ENCODE measurements at places on chromosomes 6 and 20. TPM values are rescaled to one million over a fixed set of nuclear protein-coding genes. Genes with fewer than 3 reads are reported as not detected.

Gene MEI4
- total RNA-seq, result 1.6 TPM

Gene WFDC10B
- not detected for total RNA-seq

- DNase-seq, result peak; percentile 52
Observed at GRCh38 chr20:52105442-52106422, 85.8 kb downstream of the ZFP64 start.

GRCh38 chr6:151641028-151641427 lies 147.2 kb downstream of the CCDC170 start:
- DNase-seq, result no peak

Gene ETV7
- 0.61 TPM for total RNA-seq

DNA sequence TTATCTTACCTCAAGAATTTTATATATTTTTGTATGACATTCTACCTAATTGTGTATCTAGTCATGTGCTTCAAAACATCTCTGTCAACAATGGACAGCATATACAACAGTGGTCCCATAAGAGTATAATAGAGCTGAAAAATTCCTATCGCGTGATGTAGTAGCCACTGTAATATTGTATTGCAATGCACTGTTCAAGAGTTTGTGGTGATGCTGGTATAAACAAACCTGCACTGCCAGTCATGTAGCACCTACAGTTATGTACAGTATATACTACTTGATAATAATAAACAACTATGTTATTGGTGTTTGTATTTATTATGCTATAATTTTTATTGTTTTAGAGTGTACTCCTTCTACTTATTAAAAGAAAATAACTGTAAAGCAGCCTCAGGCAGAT lies 672.7 kb downstream of the CD109 start:
- DNase-seq, result no peak

DNA sequence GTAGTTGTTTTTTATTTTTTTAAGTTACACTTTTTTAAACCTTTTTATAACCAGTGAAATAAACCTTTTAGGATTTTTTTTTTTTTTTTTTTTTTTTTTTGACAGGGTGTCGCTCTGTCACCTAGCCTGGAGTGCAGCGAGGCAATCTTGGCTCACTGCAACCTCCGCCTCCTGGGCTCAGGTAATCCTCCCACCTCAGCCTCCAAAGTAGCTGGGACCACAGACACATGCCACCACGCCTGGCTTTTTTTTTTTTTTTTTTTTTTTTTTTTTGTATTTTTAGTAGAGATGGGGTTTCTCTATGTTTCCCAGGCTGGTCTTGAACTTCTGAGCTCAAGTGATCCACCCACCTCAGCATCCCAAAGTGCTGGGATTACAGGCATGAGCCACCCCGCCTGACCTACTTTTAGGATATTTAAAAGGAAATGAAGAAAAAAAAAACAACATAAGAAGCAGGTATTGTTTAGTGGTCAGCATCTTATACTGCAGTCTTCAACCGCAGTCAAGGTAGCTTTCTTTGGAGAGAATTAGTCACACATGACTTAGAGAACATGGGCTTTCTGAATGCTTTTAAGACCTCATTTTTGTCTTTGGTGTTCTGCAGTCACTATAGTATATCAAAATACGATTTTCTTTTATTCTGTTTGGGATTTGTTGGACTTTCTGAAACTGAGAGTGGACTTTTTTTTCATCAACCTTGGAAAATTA lies 1.6 kb downstream of the POLR1H start:
- no peak for DNase-seq

Gene PDRG1
- total RNA-seq, result 14.5 TPM

Gene EYA4
- 2.3 TPM for total RNA-seq

DNA sequence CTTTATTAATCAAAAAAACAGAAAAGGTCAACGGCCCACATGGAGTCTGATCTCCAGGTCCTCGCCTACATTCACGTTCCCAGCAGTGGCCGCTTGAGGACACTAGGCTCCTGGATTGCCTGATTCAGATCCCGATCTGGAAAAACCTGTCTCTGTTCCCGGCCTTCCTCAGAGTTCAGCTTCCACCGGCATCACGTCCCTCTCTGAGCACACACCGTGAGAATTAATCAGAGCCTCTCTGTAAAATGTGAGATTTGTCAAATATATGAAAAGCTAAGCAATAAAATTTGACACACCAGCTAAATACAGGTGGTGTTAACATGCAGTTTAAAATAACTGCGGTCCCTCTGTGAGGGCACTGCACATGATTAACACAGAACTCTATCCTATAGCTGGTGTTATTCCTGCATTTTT lies 122.8 kb upstream of the COL21A1 start:
- DNase-seq, result no peak

Gene SMIM28
- total RNA-seq, result not detected

- DNase-seq, result no peak
Observed at GRCh38 chr6:167746390-167746907, 80.3 kb upstream of the AFDN start.

Gene DST
- 325 TPM for total RNA-seq

All from spinal cord (tissue), 10 donors.